Esophagus squamous epithelium (tissue), 5 donors: ENCODE measurements at places on chromosomes 11 and 22.

DNA sequence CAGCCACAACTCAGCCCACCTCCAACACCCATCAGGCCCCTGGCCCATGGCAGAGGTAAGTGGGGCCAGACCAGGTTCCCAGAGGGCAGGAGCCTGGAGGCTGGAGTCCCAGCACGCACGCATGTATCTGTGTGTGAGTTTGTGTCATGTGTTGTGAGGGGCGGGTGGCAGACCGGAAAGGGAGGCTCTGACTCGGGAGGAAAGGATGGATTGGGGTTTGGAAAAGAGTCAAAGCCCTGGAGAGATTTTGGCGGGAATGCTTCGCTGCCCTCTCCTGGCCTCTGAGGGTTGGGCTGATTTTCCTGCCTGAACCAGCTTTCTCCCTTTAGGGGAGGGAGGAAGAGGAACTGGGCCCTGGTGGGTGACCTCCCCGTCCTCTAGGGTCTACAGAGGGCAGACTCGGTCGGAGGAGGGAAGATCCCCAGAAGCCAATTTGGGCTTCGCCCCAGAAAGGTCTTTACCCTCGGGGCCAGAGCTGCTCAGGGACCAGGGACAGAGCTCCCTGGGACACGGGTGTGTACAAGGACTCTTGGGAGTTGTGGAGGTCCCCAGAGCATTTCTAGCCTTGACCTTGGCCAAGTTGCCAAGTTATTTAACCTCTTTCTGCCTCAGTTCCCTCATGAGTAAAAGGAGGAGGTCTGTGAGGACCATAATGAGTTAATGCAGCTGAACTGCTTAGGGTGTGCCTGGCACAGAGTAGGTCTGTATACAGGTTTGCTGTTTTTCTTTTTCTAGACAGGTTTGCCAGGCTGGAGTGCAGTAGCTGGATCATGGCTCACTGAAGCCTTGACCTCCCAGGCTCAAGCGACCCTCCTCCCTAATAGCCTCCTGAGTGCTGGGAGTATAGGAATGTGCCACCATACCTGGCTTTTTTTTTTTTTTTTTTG, 6.9 kb downstream of the C11orf68 start:
- no peak for DNase-seq

DNA sequence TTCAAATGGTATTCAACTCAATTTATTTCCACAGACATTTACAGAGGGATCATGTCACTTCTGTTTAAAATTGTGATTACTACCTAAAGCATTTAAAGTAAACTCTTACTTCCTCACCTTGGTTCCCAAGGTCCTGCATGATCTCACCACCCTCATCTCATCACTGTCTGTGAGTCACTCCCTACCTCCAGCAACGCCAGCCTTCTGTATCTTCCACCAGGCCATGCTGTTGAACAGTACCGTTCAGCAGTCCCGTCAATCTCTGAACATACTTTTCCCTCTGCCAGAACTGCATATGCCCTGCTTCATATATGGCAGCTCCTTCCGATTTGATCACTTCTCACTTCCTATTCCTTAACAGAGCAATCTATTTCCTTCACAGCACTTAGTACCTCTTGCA, 2.0 kb downstream of the FBXO3 start:
- DNase-seq: no peak

GRCh38 chr11:112614605-112615004, 346.6 kb upstream of the NCAM1 start:
- DNase-seq: no peak

GRCh38 chr22:37075822-37076433, 24.4 kb downstream of the KCTD17 start:
- DNase-seq: no peak

- DNase-seq: no peak
Observed at GRCh38 chr11:85762226-85762625, 48.7 kb downstream of the SYTL2 start.

DNA sequence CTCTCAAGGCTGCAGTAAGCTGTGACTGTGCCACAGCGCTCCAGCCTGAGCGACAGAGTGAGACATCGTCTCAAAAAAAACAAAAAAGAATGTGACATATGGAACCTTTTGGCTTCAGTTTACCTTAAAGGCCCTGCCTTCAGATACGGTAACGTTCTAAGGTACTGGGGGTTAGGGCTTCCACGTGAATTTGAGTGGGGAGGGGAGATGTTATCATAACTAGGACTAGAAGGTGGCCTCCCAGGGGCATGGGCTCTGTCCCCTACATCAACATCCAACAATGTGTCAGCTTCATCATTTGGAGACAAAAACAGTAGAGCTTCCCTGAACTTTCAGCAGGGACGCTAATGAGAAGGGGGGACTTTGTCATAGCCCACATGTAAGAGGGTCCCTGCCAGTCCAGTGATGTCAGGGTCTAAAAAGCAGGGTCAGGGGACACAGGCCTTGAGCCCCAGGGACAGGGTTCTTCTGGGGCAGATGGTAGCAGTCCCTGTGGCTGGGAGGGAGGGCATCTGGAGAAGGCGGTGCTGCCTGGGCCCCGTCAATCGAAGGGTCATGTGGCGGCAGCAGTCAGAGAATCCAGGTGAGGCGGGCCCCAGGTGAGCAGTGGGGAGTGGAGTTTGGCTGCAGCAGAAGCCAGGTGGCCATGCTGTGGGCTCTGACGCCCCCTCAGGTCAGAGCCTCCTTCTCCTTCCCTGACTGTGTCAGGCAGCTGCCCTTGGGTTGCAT, 79.8 kb downstream of the BCR start:
- no peak for DNase-seq

DNA sequence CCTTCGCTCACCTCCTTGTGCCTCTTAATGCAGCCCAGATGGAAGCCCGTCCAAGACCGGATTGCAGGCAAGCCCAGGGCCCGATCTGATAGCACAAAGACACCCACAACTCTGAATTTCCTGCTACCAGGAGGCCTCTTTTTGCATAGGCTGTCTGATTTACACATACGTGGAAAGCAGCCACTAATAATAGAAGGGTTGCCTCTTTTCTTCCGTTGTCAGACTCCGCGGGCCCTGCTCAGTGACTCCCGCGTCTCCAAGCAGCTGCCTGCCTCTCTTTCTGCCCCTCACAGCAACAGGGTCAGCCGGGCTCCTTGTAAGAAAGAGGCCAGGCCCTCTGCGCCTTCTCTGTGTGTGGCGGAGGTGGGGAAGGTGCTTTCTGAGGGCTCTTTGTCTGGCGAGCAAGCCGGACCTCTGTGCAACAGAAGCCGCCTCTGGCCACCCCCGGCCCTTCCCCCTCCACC, 26.7 kb downstream of the FLI1 start:
- no peak for DNase-seq

DNA sequence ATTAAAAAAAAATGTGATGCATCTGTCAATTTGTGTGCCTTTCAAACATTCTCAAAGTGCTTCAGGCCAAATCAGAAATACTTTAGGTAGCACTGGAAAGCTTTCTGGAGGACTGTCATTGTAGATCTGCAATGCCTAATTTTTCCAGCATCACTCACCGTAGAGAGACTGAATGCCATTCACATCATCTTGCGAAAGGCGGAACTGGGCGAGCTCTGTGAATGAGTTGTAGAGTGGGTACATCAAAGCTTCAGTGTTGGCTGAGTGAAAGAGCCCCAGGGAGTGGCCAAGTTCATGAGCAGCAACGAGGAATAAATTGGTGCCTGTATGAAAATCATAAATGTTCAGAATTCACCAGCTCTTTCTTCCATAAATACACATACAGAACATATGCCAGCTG, 4.0 kb downstream of the MMP10 start:
- no peak for DNase-seq

- no peak for DNase-seq
Observed at GRCh38 chr11:72162891-72163492, 27.5 kb downstream of the FOLR3 start.

DNA sequence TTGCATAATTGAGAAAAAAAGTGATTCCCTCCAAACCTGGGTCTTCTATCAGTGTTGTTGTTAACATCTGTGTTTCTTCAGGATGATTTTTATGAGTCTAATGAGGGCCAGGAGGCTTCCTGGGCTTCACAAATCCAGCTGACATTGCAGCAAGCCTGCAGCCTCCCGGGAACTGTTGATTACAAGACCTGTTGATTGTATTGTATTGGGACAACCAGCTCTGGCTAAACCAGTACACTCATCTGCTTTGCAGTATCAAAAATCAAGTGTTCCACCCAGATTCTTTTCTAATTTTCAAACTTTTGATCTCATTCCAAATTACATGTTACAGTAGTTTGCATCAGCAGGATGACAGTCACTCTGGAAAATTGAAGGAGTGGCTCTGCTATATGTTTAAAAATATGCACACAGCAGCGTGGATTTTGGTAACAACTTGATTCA, 16.1 kb upstream of the PRSS23 start:
- no peak for DNase-seq

DNA sequence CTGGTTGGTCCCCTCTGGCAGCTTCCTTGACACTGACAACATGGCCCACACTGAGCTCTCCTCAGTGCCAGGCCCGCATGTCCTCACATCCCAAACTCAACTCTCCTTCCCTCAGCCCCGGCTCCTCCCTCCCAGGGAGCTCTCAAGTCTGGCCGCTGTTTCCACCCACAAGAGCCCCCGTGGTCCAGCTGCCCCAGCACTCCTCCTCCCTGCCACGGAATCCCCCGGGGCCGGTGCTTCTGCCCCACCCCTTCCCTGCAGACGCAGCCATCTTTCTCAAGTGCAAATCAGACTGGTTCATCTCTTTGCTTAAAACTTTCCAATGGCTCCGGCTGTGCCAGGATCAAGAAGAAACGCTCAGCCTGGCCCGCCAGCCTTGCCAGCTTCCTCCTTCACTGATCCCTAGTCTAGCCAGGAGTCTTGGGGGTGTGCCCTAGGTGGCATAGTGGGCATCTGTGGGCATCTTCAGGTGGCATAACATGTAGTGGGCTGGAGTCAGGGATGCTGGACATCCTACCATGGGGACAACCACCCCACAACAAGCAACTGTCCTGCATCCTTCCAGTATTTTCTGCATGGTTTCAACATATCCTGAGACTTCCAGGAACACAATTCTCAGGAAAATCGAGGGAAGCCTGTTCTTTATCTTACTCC, 22.3 kb upstream of the RASL10A start:
- no peak for DNase-seq

- DNase-seq: no peak
Observed at GRCh38 chr11:113481226-113481625, 6.0 kb upstream of the DRD2 start.

DNA sequence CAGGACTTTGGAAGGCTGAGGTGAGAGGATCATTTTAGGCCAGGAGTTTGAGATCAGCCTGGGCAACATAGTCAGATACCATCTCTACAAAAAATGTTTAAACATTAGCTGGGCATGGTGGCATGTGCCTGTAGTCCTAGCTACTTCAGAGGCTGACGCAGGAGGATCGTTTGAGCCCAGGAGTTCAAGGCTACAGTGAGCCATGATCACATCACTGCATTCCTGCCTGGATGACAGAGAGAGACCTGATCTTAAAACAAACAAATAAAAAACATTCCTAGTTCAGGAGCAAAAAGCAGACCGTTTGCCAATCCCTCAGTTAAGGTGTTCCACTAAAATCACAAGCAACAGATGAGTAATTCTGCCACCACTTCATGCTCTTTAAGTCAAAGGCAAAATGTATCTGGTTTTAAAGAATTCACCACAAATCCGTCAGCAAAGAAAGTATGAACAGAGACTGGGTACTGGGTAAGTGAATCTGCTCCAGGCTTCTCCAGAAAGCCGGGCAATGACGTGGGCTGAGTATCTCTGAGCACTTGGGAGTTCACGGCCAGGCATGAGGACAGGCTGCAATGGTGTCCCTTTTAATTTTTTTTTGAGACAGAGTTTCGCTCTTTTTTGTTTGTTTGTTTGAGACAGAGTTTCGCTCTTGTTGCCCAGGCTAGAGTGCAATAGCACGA, 19.5 kb downstream of the CLTCL1 start:
- DNase-seq: no peak

- no peak for DNase-seq
Observed at GRCh38 chr11:134390706-134391569, 21.1 kb downstream of the B3GAT1 start.

GRCh38 chr11:107247167-107247861, 210.3 kb downstream of the CWF19L2 start:
- DNase-seq: no peak

DNA sequence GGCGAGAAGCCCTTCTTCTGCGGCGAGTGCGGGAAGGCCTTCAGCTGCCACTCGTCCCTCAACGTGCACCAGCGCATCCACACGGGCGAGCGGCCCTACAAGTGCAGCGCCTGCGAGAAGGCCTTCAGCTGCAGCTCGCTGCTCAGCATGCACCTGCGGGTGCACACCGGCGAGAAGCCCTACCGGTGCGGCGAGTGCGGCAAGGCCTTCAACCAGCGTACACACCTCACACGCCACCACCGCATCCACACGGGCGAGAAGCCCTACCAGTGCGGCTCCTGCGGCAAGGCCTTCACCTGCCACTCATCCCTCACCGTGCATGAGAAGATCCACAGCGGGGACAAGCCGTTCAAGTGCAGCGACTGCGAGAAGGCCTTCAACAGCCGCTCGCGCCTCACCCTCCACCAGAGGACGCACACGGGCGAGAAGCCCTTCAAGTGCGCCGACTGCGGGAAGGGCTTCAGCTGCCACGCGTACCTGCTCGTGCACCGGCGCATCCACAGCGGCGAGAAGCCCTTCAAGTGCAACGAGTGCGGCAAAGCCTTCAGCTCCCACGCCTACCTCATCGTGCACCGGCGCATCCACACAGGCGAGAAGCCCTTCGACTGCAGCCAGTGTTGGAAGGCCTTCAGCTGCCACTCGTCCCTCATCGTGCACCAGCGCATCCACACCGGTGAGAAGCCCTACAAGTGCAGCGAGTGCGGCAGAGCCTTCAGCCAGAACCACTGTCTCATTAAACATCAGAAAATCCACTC, 12.2 kb downstream of the ZNF74 start:
- DNase-seq: no peak

DNA sequence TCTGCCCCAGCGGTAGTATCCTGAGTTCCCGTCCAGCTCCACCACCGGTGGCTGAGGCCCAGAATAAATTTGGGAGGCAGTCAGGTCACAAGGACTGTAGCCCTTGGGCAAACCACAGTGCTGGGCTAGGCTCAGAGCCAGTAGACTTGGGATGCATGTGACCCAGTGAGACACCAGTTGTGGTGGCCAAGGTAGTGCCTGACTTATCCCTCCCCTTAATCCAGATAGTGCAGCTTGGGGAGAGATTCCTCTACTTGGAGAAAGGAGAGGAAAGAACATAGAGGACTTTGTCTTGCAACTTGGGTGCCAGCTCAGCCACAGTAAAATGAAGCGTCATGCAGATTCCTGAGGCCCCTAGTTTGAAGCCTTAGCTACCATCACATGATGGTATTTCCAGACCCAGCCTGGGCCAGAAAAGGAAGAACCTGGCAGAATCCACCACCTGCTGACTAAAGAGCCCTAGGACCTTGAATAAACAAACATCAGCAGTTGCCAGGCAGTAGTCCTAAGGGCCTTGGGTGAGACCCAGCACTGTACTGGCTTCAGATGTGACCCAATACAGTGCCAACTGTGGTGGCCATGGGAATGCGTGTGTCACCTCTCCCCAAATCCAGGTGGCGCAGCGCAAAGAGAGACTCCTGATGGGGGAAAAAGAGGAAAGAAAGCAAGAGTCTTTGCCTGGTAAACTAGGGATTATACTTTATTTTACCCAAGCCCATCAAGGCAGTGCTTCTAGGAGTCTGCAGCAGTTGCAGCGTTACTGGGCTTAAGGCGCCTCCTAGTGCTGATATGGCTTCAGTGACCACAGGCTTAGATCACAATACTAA, 17.0 kb upstream of the DDX10 start:
- no peak for DNase-seq
